ENCODE measurements at places on chromosomes 1 and 21.

DNA sequence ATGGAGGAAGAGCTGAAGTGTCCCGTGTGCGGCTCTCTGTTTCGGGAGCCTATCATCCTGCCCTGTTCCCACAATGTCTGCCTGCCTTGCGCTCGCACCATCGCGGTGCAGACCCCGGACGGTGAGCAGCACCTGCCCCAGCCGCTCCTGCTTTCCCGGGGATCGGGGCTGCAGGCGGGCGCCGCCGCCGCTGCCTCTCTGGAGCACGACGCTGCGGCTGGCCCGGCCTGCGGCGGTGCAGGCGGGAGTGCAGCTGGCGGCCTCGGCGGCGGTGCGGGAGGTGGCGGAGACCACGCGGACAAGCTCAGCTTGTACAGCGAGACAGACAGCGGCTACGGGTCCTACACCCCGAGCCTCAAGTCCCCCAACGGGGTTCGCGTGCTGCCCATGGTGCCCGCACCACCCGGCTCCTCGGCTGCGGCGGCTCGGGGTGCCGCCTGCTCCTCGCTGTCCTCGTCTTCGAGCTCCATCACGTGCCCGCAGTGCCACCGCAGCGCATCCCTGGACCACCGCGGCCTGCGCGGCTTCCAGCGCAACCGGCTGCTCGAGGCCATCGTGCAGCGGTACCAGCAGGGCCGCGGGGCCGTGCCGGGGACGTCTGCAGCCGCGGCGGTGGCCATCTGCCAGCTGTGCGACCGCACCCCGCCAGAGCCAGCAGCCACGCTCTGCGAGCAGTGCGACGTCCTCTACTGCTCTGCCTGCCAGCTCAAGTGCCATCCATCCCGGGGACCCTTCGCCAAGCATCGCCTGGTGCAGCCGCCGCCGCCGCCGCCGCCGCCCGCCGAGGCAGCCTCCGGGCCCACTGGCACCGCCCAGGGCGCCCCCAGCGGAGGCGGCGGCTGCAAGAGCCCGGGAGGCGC lies 1.3 kb downstream of the TRIM67 start:
- DNase-seq, result no peak

DNA sequence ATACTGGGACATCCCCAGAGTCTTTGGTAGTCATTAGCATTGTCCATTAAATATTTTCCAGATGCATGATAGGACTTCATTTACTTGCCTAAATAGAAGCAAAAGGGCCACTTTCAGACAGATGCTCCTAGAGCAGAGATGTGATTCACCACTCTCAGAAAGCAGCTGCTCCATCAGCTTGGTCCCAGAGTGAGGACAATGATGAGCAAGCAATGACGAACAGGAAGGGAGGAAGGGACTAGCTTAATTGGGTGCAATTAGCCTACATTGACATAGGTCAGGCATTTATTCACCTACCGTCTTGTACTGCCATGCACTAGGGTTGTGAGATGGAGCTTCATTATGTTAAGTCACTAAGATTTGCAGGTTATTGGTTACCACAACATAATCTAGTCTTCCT lies 85.1 kb upstream of the PLXNA2 start:
- no peak for DNase-seq

GRCh38 chr1:159091607-159092031 lies 15.1 kb upstream of the AIM2 start:
- no peak for DNase-seq

- DNase-seq, result no peak
Observed at GRCh38 chr1:15139654-15140350, 13.7 kb upstream of the TMEM51 start.

DNA sequence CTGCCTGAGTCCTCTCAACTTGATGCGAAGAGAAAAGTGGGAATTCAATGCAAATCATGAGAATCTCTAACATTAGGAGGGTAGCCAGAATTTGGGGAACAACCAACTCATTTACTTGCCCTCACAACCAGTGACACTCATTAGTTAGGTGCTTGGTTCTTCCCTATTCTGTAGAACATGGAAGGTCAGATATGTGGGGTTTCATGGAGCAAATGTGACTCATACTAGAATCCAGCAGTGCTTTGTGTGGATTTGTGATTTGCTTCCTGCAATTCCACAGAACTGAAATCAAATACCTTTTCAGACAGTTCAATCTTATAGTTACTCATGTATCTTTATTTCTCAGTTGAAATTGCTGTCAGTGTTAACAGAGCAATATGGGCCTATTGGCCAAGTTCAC lies 6.9 kb upstream of the ETV3 start:
- DNase-seq, result no peak

DNA sequence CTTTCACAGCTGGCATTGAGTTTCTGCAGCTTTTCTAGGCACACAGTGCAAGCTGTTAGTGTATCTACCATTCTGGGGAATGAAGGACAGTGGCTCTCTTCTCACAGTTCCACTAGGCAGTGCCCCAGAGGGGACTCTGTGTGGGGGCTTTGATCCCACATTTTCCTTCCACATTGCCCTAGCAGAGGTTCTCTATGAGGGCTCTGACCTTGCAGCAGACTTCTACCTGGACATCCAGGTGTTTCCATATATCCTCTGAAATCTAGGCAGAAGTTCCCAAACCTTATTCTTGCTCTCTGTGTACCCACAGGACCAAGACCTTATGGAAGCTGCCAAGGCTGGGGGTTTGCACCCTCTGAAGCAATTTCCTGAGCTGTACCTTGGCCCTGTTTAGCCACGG lies 2.4 kb upstream of the IFI44 start:
- no peak for DNase-seq

DNA sequence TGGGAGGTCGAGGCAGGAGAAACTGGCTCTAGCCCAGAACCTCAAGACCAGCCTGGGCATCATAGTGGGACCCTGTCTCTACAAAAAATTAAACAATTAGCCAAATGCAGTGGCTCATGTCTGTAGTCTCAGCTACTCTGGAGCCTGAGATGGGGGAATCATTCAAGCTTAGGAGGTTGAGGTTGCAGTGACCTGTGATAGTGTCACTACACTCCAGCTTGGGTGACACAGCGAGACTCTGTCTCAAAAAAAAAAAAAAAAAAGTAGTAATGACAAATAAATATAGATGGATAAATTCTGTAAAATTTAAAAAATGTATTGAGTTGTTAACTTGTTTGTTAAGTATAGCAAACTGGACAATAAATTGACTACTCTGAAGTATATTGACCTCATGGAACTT lies 5.9 kb upstream of the CDC14A start:
- DNase-seq, result no peak

GRCh38 chr1:62142496-62142895 lies 52.2 kb upstream of the L1TD1 start:
- DNase-seq, result no peak

DNA sequence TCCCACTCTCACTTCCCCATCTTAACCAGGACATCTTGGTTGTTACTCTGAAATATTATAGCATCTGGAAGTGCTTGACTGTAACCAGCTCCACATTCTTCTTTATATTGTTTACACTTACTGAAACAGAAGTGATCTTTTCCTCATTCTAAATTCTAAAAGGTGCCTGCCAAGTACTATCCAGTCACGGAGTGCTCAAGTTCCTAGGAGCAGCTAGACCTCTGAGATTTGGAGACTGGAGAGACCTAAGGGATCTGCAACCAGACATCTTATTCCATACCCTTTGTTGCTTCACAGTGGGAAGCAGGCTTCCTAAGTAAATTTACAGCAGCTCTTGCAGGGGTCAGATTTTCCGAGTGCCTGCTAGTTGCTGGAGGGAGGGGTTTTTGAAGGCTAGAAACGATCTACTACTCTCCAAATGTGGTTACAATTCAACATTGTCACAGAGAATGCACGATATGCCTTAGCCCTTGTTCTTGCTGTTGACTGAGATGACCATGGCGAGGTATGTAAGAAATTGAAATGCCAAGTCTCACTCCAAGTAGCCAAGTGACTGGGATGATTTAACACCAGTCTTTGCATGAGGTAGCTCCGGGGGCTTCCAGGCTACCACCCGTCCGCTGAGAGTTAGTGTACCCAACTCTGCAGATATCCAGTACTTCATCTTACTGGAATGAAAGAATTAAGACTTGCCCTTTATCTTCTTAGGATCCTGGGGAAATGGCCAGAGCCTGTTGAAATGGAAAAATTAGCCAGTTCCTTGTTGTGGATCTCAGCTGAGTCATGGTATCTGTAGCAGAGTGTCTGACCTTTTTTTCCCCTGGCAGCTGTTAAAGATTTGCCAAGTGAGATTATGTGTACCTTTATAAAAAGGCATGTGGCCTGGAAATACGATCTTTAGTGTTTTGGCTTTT lies 150.8 kb downstream of the MAST2 start:
- DNase-seq, result no peak

DNA sequence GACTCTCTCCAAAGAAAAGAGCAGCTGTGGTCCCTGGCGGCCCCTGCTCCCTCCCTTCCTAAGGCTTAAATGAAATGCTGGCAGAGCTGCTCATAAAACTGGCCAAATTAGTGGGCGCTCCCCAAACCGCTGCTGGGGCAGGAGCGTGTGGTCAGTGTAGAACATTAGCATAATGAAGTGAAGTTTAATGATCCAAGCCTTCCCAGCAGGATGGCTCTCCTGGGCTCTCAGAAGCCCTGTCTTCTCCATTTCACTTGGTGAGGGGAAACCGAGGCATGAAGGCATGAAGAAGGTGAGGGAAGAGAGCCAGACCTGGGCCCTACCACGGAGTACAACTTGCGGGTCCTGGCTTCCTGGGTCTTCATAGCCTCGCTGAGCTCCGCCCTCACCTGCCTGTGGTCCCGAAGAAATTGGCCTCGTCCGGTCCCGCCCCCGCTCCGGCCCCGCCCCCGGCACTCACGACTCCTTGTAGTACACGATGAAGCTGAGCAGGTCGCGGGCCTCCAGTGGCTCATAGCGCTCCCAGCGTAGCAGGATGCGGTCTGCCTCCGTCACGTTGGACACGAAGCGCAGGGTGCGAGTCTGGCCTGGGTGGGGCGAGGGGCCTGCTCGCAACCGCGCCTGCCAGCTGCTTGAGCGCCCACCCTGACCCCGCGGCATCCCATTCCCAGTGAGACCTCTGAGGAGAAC lies 10.3 kb downstream of the INSRR start:
- DNase-seq, result no peak

GRCh38 chr21:44407493-44407892 lies 47.8 kb upstream of the LRRC3 start:
- DNase-seq, result no peak

- DNase-seq, result no peak
Observed at GRCh38 chr1:15354580-15354965, 55.1 kb upstream of the EFHD2 start.

- DNase-seq, result no peak
Observed at GRCh38 chr1:239647964-239648632, 261.7 kb downstream of the CHRM3 start.

- DNase-seq, result no peak
Observed at GRCh38 chr1:4837752-4838151, 183.3 kb downstream of the AJAP1 start.

DNA sequence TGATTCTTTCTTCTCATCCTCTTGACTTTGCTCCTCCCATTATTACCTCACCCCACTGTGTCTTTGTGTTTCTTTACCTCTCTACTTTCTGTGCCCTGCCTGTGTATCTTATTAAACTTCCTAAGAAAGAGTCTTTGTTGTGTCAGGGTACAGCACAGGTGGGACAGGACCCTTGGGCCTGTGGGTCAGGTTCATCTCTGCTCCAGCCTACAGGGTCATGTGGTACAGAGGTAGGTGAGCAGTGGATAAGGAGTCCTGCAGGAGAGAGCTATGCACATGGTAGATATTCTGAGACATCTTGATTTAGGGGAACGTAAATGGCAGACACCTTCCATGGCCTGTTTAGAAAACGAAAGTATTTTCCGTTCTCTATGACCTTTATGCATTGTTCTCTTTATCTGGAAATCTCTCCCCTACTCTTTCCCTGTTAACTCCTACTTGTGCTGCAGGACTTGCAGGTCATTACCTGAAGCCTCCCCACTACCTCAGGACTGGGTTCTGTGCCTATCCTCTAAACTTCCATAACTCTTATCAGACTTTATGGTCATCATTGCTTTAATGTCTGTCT lies 9.9 kb downstream of the GIPC2 start:
- no peak for DNase-seq
